Activated T-cell treated with anti-CD3 and anti-CD28 coated beads, Interleukin-2, amount 50 U/mL, for 48 hours (primary cell): ENCODE measurements at places on chromosomes 3 and 15.

DNA sequence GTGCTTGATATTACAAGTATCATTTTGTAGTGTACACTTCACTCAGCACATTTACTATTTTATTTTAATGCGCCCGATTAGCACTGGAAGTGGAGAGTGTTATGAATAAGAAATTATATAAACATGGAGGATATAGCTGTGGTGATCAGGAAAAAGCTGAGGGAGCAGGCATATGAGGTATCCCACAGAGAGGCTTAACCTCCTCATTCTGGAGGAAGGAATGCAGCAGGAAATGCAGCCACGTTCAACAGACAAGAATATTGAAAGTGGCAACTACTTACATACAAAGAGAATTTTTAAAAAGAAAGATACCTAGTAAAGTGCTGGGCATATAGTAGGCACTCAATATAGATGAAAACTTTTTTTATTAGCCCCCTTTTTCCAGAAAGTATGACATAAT is 166.0 kb upstream of the SATB1 start:
- DNase-seq: no peak

DNA sequence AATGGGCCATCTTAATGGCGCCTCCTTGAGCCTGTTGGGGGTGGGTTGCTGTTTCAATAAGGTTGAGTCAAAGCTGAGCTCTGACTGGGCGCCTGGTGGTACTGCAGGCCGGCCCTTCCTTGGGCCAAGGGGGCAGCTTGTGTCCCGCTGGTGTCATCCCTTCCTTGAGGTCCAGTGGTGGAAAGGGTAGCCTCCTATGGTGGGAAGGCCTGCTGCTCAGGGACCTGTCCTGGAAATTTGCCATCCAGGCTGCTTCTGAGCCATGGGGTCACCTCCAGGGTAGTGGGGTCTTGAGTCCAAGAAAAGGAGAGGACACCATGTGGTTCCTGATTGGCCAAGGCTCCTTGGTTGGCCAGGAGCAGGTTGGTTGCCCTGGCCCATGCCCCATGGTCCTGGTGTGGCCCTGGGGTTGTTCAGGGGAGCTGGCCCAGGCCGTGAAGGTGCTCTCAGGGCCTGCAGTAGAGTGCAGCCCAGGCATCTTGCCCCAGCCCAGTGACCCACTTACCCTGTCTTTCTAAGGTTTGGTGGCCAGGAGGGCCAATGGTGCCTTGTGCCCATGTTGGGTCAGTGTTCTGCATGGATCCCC is 188.7 kb downstream of the UBE3A start:
- DNase-seq: no peak

DNA sequence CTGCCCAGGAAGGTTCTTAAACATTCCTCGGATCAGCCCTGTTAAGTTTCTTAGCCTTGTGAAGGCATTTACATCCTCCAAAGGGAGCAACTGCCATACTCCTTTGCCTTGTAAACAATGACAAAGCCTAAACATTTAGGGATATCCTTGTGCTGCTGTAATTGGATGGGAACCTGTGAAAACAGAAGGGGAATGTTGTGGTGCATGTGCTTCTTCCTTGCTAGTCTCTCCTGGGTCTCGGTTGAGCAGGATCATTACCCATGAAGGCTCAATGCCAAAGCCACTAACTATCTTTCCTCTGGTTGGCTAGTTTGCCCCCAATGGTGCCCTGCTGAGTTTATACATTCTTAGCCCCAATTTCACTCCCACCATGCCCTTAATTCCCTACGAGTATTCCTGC is 17.3 kb downstream of the CHRNA3 start:
- DNase-seq: no peak

DNA sequence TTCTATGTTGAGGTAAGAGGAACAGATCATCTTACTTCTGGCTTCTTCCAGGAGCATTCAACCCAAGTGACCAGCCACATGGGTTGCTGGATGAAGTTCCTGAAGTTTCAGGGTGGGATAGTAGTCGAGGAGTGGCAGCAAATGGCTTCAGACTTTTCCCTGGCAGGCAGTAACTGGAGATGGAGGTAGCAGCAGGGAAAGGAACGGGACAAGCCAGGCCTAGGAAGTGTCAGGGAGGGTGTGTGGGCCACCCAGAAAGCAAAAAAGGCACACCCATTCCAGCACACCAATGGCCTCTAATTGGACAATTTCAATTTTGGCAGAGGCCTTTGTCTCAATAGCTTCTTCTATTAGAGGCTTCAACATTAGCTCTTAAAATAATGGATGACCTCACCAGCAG is 498.6 kb upstream of the ATP11B start:
- no peak for DNase-seq

DNA sequence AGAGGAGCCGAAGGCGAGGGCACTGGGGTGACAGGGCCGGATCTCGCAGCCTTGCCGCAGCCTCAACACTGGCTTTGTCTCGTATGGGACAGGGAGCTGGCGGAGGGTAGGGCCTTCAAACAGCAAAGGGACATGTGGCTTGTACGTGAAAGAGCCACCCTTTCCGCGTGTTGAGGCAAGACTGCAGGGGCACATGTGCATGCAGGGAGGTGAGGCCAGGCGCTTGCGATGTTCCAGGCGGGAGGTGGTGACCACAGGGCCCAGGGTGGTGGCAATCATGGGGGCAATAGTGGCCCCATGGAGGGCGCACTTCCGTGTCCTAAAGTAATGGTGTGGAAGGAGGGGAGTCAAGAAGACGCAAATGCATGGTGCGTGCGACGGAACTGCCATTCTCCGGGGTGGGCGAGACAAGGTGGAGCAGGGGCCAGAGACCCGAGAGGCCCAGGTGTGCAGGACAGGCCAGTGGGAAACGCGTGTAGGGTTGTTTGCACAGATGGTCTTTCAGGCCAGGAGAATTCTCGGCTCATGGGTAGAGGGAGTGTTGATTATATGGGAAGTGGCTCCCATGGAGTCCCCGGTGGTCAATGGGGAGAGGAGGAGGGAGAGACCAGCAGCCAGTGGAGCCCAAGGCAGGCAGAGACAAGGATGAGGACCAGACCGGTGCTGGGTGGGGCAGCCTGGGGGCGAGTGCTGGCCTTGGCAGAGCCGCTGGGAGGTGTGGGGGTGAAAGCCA is 45.8 kb upstream of the PCSK6 start:
- no peak for DNase-seq
